CD4-positive, alpha-beta T cell treated with Interleukin-6 at 100 ng/mL for 8 hours (primary cell): ENCODE measurements at places on chromosomes 2 and 18.
A peak's percentile ranks its signal among the peaks of the same experiment; 100 is the strongest.

GRCh38 chr2:80054346-80054675 is 250.2 kb downstream of the LRRTM1 start:
- DNase-seq, result no peak

GRCh38 chr2:142665241-142665640 is 212.2 kb upstream of the KYNU start:
- no peak for DNase-seq

DNA sequence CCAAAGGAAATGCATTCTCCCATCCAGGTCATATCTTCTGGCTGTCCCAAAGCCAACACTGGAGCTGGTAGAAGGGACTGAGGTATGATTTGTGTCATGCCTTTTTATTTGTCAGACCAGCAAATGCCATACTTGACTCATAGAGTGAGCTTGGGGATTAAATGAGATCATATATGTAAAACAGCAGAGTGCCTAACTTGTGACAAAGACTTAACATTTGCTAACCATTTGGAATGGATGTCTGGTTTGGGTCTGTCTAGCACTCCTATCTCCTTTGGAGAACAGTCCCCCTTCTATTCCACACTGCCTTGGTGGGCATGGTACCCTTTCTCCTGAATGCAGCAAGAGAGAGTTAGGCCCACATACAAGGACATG is 128.5 kb upstream of the LGALSL start:
- no peak for DNase-seq

- DNase-seq, result no peak
Observed at GRCh38 chr2:100761365-100761764, 58.6 kb upstream of the NPAS2 start.

- DNase-seq, result no peak
Observed at GRCh38 chr2:136359121-136359965, 241.4 kb upstream of the CXCR4 start.

GRCh38 chr18:70420146-70420898 is 131.5 kb downstream of the SOCS6 start:
- DNase-seq, result no peak

- DNase-seq, result no peak
Observed at GRCh38 chr18:25621144-25621543, 269.2 kb upstream of the ZNF521 start.

DNA sequence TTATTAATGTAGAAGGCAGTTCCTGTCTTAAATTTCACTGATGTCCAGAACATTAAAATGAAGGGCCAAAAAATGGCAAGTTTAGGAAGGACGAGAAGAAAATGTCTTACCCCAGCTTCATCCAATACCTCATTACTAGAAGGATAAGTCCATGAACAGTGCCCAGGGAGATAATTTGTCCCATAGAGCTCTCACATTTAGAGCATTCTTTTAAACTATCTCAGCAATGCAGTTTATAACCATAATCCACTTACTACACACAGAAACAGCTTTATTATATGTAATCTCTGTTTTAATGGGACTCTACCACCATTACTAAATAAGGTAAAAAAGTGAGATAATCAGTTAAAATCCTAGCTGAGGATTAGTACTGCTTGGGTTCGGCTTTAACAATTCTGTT is 142.5 kb downstream of the PARD3B start:
- no peak for DNase-seq

DNA sequence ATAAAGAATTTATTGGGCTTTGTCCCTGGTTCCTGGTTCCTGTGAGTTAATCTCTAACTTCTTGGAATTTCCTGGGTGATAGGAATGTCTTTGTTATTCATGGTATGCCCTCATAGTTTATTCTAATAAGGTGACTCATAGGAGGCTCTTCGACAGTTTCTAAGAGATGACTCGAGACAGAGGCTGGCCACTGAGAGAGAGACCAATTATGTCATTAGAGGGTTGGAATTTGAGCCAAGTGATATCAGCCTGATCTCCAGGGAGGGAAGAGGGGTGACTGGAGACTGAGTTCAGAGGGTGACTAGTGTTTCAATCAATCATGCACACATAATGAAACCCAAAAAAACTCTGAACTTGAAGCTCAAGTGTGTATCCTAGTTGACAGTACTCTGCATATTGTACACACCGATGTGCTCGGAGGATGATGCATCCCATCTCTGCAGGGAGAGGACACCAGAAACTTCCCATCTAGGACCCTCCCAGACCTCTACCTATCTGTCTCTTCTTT is 185.7 kb downstream of the MTCL1 start:
- DNase-seq, result no peak

- peak; percentile 24 for DNase-seq
Observed at GRCh38 chr2:12430407-12431133, 286.2 kb upstream of the TRIB2 start.

DNA sequence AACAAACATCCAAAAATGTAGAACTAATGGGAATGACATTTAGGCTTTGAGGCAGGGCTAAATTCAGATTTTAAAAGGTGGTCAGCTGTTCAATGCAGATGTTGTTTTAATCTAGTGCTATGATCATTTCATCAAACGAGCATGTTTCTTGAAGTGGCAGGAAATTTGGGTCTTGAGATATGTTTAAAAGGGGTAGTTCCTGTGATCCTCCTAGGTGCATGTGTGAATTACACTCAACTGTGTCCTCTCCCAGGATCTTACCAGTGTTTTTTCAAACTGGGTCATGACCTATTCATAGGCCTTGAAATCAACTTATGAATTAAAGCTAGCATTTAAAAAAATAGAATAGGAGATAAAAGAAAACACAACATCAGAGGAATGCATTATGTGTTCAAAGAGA is 57.4 kb upstream of the ACMSD start:
- DNase-seq, result no peak

DNA sequence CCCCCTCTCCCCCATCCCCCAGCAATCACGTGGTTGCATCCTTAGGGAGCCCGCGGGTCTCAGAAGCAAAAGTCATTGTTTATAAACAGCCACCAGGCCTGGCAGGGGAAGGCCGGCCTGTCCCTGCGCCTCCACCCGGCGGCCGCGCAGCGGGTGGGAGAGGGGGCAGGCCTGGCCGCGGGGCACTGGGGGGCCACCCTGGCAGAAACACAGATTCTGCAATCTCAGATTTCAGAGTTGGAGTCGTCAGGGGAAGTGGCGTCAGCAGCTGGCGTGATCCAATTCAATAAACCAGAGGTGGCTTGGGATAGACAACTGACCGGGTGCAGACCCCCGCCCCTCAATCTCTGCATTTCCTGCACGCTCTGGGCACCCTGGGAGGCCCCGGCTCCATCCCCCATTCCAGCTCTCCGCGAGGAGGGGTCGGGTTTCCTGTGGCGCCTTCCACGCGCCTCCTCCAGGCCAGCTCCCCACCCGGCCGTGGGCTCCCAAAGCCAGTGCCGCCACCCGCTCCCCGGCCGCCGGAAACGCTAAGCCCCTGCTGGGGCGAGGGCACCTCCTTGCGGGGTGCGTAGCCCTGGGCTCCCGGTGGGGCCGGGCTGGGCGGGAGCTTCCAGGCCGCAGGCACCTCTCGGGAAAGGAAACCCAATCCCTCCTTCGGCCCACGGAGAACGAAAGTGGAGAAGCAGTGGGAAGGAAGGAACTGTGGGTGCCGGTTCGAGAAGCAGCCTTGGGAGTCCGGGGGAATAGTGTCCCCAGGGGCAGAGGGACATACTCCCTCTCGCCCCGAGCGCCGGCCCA is 1.1 kb downstream of the BIN1 start:
- no peak for DNase-seq

GRCh38 chr2:37366773-37367172 is 22.3 kb downstream of the QPCT start:
- DNase-seq, result no peak

DNA sequence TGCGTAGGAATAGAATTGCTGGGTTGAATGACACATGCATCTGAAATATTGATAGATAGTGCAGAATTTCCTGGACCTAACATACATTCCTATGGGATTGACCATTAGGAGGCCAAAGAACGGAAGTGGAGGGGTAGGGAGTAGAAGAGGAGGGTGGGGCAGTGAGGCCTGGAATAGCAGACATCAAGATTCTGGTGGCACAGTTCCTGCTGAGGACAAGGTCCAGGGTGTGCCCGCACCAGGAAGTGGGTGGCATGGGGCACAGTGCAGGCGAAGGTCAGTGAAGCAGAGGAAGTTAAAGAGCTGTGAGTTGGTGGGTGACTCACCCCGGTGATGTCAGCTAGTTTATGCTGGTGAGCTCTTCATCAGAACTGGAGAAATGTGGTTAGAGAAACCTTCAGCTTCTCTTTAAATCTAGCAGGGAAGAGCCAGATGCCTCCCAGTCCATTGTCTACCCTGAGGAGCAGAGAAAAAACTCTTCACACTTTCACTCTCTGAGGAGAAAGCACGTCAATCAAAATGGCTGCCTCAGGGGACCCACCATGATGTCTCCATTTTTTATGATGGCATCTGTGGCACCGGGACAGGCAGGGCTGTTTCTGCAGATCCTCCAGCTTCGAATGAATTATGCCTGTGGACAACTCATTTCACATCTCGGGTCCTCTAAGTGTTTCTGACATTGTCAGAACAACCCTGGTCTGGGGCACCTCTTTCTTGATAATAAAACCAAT is 55.9 kb upstream of the CTLA4 start:
- peak; percentile 68 for DNase-seq

- no peak for DNase-seq
Observed at GRCh38 chr2:11718606-11719005, 27.8 kb upstream of the LPIN1 start.

GRCh38 chr2:68909793-68910674 is 38.8 kb upstream of the BMP10 start:
- DNase-seq, result peak; percentile 73

- DNase-seq, result no peak
Observed at GRCh38 chr18:13298262-13298661, 79.7 kb downstream of the LDLRAD4 start.

DNA sequence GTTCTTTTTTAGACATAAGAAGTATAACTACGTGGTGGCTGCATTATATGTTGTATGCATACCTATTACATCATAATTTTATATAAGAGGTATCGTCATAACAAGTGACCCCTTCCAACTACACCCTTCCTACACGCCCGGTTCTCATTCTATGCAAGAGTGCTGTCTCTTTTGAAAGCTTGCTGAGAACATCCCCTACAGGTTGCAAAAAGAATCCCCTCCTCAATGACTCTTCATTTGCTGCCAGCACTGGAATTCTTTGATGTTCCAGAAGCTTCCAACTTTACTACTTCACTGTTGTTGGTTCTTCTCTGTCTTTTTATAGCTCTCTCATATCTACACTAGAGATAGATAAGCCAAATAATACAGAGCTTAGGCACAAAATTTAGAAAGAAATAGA is 66.4 kb downstream of the CDH7 start:
- no peak for DNase-seq

- no peak for DNase-seq
Observed at GRCh38 chr18:64692826-64693225, 543.9 kb upstream of the LINC00305 start.

GRCh38 chr2:193965263-193965662 is 1691.8 kb upstream of the SLC39A10 start:
- DNase-seq, result no peak

GRCh38 chr2:70471129-70471528 is 82.5 kb downstream of the TGFA start:
- DNase-seq, result no peak

DNA sequence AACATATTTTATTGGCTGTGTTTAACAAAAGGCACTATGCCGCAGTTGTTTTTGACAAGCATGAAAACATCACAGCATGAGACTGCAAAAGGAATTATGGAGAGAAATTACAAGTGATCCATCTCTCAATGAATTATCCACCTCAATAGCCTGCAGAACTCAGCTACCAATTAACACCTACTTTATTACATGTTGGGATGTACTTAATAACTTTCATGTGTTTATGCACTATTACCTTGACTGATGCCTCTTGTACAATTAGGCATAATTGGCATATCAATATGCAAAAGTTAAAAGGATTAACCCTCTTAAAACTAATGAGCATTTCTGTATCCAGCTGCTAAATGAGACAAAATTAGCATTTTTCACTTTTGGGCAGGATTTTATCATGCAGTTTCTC is 27.8 kb downstream of the ARHGAP15 start:
- DNase-seq, result no peak

- DNase-seq, result no peak
Observed at GRCh38 chr2:197200051-197200761, 110.4 kb downstream of the ANKRD44 start.

DNA sequence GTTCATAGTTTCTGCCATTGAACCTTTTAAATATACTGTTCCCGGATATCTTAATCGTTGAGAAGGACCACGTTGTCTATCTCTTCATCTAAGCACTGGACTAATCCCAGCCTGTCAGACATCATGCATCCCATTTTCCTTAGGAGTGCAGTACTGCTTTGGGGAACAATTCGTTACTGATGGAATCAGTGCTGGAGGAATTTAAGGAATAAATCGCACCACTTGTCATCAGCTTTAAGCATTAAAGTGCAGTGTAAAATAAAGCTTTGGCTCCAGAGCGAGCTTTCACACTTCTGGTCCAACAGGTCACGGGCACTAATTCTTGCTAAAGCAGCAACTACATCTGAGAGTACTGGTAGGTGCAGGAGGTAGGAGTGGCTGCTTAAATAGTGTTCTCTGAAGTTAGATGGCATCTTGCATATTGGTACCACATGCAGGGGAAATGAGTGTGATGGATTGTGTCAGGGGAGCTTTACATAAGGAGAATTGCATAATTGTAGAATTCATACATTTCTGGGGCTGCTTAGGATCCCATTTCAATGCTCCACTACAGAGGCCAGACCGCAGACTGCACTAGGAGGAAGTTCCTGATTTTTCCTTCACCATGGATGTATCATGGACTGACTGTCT is 105.7 kb upstream of the RASGRP3 start:
- no peak for DNase-seq

- no peak for DNase-seq
Observed at GRCh38 chr2:188503975-188504374, 212.3 kb downstream of the GULP1 start.

DNA sequence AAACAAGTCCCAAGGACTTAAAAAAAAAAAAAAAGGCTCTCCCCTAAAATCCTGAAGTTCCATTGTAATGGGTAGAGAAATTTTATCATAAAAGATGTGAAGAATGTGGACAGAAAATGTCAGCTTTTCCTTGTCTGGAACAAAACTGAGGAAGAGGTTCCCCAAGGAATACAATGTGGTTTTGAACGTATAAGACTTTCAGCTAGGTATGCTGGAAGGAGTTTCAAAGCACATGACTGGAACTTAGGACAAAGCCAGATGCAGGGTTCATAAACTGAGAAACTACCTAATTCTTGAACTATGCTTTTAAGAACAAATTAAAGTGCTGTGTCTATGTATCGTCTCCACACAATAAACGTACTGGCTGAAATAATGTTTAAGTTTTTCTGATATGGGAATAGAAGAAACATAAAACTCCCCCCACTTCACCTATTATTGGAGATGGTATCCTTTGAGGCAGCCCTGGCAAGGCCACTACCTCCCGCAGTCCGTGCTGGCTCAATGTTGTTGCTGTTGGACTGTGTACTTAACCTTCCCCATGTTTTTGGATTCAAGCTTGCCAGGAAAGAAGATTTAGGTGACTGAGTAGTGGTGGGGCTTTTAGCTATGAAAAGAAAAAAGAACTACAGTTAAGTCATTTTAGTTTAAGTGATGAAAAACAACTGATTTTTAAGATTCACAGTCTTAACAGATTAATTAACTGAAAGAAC is 84.2 kb upstream of the DNER start:
- DNase-seq, result no peak
